ENCODE measurements at places on chromosomes 4 and X. TPM values are rescaled to one million over a fixed set of nuclear protein-coding genes. Genes with fewer than 3 reads are reported as not detected.

DNA sequence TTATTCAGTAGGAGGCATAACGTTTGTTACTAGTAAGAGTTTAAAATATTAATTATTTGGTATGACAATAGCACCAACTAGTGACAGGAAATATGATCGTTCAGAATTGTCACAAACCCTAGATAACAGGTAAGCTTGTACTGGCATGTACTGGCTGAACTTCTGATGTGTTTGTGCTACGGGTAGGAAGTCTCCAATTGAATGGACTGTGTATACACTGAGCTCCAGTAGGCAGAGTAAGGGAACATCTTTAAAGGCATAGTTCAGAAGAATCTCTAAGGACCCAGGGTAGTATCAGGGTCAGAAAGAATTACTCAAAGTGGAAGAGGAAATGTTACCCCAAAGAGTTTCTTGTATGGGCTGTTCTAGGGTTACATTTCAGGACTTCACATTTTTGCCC lies 230.4 kb downstream of the EDA2R start:
- H3K27me3 ChIP-seq: no peaks in the 10 kb centered on the region
- H3K27ac ChIP-seq: no peak overlapping the region
- H3K4me1 ChIP-seq: peaks cover 2% of the 10 kb centered on the region
- no peak overlapping the region for H3K4me3 ChIP-seq
- DNase-seq: no peak

The SYTL4 gene
- not detected for total RNA-seq

GRCh38 chrX:19514791-19515614 lies at the start of gene MAP3K15:
MAP3K15 (minus strand) TSS chrX:19515508; CDS start chrX:19515261, 247 bp downstream.
- no peaks in the 10 kb centered on the region for H3K36me3 ChIP-seq
- peak; percentile 15 for DNase-seq
- peak within 1 kb of the TSS; percentile 50 for H3K4me3 ChIP-seq
- no peaks in the 10 kb centered on the region for H3K4me1 ChIP-seq

The ADH1B gene
- not detected for total RNA-seq

GRCh38 chr4:37430718-37431416 lies 186.3 kb downstream of the NWD2 start:
- no peak overlapping the region for H3K27ac ChIP-seq
- no peaks in the 10 kb centered on the region for H3K36me3 ChIP-seq
- no peak overlapping the region for H3K4me3 ChIP-seq
- DNase-seq: no peak
- H3K27me3 ChIP-seq: peaks cover 22% of the 10 kb centered on the region
- no peaks in the 10 kb centered on the region for H3K4me1 ChIP-seq

DNA sequence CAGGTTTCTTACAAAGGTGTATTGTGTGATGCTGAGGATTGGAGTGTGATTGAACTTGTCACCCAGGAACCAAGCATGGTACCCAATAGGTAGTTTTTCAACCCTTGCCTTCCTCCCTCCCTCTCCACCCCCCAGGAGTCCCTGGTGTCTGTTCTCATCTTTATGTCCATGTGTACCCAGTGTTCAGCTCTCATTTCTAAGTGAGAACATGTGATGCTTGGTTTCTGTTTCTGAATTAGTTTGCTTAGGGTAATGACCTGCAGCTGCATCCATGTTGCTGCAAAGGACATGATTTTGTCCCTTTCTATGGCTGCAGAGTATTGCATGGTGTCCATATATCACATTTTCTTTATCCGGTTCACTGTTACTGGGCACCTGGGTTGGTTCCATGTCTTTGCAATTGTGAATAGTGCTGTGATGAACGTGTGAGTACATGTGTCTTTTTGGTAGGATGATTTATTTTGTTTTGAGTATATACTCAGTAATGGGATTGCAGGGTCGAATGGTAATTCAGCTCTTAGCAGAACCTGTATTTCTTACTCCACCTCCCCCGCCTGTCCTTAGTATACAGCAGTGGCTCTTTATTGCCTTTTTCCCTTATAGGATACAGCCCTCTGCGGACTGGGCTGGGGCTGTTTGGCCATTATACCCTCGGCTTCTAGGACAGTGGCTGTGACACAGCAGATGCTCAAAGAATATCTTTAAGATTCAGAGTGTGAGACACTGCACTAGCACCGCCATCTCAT lies 145.4 kb downstream of the PTTG2 start:
- peaks cover 18% of the 10 kb centered on the region for H3K36me3 ChIP-seq
- H3K27me3 ChIP-seq: no peaks in the 10 kb centered on the region
- no peak for DNase-seq
- H3K4me3 ChIP-seq: no peak overlapping the region
- H3K27ac ChIP-seq: no peak overlapping the region

- H3K27me3 ChIP-seq: no peaks in the 10 kb centered on the region
- no peak for DNase-seq
- H3K4me3 ChIP-seq: no peak overlapping the region
- no peaks in the 10 kb centered on the region for H3K4me1 ChIP-seq
- no peaks in the 10 kb centered on the region for H3K36me3 ChIP-seq
These were observed 62.5 kb downstream of the DACH2 start for GRCh38 chrX:86210772-86211171.

The ITM2A gene
- 116 TPM for total RNA-seq

- no peak overlapping the region for H3K4me3 ChIP-seq
- H3K4me1 ChIP-seq: peaks cover 5% of the 10 kb centered on the region
- no peaks in the 10 kb centered on the region for H3K27me3 ChIP-seq
- no peak for DNase-seq
- H3K27ac ChIP-seq: no peak overlapping the region
- H3K36me3 ChIP-seq: no peaks in the 10 kb centered on the region
These were observed 5.0 kb upstream of the TMEM164 start for GRCh38 chrX:109997786-109998452.

DNA sequence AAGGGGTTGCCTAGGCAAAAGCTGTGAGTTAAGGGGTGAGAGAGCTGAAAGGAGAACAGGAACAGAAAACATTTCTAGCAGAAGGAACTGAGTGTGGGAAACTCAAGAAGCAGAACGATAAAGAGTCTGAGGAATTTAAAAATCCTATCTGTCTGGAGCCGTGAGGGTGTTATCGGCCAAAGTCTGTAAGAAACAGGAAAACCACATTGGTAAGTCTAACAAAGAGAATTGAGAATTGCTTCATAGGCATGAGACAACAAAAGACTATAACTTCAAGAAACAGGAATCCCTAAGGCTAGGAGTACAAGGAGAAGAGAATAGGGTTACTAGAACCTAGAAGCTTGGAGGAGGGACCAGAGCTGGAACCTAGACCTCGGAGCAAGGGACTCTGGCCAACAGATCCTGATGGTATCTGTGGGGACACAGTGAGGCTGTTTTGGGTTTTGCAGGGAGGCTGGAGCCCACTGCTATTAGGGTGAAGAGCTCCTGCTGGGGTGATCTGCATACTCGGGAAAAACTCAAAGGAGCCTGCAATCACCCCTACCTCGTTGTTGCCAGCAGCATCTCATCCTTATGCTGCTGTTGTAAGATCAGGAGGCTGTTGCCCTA lies 175.6 kb downstream of the FBXO8 start:
- peaks cover 24% of the 10 kb centered on the region for H3K27me3 ChIP-seq
- no peak for DNase-seq
- H3K4me3 ChIP-seq: no peak overlapping the region

DNA sequence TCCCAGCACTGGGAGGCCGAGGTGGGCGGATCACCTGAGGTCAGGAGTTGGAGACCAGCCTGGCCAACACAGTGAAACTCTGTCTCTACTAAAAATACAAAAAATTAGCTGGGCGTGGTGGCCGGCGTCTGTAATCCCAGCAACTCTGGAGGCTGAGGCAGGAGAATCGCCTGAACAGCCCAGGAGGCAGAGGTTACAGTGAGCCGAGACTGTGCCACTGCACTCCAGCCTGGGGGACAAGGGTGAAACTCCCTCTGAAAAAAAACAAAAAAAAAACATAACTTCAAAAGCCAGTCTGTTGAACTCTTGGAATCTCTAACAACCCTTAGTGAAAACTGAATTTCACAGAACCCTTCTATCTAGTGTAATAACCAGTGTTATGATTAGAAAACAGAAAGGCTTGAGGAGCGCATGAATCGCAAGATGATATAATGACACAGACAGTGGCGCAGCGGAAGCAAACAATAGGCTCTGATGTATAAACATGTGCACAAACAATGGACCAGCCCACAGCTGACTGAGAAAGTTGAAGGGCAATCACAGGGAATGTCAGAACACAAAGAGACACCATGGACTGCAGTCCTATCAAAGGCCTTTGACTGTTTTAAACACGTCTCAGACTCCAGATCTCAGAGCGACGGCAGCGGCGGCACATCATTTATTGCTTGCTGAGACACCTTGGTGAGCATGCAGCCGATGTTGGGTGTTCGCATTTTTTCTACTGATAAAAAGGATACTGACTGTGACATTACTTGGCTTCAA lies 81.6 kb downstream of the NSUN7 start:
- no peak for DNase-seq
- H3K27me3 ChIP-seq: no peaks in the 10 kb centered on the region
- H3K36me3 ChIP-seq: no peaks in the 10 kb centered on the region

The EVC gene
- total RNA-seq: 0.17 TPM

DNA sequence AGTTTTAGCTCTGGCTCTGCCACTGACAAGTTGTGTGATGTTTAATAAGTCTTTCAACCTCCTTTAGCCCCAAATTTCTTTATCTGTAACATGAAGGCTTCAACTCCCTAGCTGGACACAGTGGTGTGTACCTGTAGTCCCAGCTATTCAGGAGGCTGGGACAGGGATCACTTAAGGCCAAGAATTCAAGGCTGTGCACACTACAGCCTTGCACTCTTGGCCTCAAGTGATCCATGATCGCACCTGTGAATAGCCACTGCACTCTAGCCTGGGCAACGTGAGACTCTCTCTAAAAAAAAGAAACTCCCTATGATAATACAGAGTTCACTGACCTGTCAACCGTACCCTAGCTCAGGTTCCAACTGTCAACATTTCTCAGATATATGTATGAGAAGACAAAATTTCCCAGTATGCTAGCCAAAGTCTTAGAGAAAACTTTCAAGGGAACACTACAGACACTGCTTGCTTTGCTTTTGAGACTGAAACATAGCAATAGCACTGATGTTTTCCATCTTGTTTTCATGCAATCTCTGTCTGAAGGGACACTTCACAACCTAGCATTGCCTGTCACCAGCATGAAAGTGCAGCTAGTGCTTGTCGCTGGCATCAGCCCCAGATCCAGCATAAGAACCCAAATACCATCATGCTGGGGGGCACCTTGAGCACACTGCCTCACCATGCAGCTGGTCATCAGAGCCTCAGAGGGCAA lies 51.6 kb upstream of the PTPN13 start:
- H3K27ac ChIP-seq: no peak overlapping the region
- H3K36me3 ChIP-seq: no peaks in the 10 kb centered on the region
- peaks cover 15% of the 10 kb centered on the region for H3K4me1 ChIP-seq
- H3K27me3 ChIP-seq: peaks cover 10% of the 10 kb centered on the region
- H3K4me3 ChIP-seq: no peak overlapping the region
- no peak for DNase-seq

The BMX gene
- not detected for total RNA-seq

GRCh38 chr4:20318909-20319277 lies 67.2 kb downstream of the SLIT2 start:
- no peak overlapping the region for H3K27ac ChIP-seq
- H3K36me3 ChIP-seq: no peaks in the 10 kb centered on the region
- no peak for DNase-seq
- no peaks in the 10 kb centered on the region for H3K27me3 ChIP-seq
- H3K4me3 ChIP-seq: no peak overlapping the region

DNA sequence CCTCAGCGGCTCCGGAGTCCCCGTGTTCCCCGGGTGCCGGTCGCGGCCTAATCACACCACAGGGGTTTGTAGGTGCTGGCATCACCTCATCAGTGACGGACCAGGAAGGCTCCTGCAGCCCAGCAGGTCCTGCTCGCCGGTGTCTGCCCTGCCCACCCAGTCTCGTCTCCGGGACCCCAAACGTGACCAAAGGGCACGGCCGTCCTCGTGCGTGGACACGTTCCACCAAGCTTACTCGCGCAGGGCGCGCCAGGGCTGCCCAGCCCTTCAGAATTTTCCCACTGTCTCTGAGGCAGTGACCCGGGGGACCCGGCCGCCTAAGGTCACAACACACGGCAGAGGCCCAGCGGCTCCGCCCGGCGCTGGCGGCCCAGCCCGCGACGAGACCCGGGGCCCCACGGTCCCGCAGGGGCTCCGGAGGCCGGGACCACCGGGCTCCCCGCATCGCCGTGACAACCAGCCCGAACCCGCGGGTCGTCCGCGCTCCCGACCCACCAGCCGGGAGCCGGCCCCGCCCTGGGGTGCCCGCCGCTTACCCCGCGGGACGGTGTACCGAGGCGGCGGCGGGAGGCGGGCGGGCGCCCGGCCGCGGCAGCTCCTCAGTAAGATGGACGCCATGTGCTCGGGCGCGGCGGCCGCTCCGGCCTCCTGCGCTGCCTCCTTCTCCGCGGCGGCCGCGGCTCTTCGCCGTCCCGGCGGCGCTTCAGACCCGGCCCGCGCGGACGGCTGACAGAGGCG lies 454 bp downstream of the LETM1 start:
- DNase-seq: peak; percentile 20
- H3K27me3 ChIP-seq: no peaks in the 10 kb centered on the region
- peaks cover 43% of the 10 kb centered on the region for H3K4me1 ChIP-seq
- no peak overlapping the region for H3K27ac ChIP-seq

The SCLT1 gene
- total RNA-seq: 21.1 TPM

The COL4A6 gene
- not detected for total RNA-seq

DNA sequence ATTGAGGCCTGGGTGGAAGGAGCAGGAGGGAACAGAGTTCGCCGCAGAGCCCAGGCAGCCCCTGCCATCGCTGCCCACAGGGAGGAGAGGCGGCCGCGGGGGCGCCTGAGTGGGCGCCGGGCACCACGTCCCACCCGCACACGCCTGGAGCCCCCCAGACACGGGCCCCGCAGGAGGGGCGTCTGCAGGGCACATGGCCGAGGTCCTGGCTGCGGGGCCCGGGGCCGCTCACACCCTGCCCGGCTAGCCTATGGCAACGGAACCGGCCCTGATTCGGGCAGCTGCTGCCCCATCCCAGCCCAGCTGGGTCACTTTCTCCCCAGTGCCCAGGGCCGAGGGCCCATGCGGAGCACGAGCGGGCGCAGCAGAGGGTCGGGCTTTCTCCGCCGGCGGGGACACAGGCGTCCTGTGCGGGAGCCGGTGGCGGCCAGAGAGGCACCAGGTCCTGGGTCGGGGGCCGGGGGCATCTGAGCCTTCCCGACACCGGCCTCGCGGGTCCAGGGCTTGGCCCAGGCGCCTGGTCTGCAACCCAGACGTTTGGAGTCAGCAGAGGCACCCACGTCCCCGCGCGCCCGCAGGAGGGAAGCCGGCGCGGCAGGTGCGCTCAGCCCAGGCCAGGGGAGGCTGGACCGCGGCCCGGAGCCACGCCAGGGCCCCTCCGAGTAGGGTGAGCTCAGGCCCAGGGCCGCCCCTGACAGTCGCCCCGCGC lies 91.2 kb downstream of the FAM53A start:
- H3K4me3 ChIP-seq: no peak overlapping the region
- H3K4me1 ChIP-seq: no peaks in the 10 kb centered on the region
- no peaks in the 10 kb centered on the region for H3K27me3 ChIP-seq
- H3K36me3 ChIP-seq: no peaks in the 10 kb centered on the region

The ERCC6L gene
- total RNA-seq: 9.6 TPM

- H3K27me3 ChIP-seq: no peaks in the 10 kb centered on the region
- no peak for DNase-seq
- H3K36me3 ChIP-seq: peaks cover 7% of the 10 kb centered on the region
These were observed 39.5 kb upstream of the STS start for GRCh38 chrX:7108030-7108429.

Measured in activated naive CD4-positive, alpha-beta T cell treated with anti-CD3 and anti-CD28 coated beads for 36 hours (primary cell).